ENCODE measurements at places on chromosomes 2 and 18.

DNA sequence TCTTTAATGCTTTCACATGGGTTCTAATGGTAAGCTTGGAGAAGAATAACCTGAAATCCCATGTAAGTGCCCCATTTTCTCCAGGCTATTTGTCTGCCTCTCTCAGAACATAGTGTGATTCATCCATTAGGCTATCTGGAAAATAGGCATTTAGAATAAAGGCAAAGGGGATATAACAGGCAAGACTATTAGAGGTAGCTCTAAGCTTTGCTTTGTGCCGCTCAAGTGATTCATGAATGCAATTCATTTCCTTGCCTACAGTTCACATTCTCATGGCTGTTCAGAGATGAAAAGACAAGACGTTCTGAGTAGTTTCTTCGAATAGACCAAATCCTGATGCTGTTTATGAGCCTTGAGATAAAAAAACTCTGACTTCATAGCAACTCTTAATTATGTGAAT is 101.7 kb downstream of the ANKRD44 start:
- no peak for DNase-seq

GRCh38 chr18:36149514-36150289 is 20.0 kb downstream of the ELP2 start:
- no peak for DNase-seq

DNA sequence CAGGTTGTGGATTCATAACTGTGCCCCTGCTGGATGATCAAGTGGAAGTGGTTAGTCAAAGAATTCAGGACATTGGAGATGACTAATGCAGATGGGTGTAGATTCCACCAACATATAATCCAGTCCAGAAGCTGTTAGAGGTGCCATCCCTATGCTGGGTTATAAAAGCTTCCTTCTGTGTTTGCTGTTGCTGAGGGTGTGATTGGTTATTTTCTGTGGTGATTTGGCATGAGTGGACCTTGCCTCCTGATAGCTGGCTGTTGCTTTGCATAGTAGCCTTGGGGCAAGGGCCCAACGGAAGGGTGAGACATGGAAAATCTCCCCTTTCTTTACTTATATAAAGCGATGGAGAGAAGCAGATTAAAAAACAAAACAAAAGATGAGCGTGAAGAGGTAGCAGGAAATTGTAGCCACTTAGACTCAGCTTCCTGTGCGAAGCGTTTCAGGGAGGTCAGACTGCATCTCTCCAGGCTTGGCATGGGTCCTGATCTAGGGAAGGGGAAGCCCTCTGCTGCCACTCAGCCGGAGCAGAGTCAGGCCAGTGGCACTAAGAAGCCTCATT is 190.4 kb downstream of the FMNL2 start:
- no peak for DNase-seq

DNA sequence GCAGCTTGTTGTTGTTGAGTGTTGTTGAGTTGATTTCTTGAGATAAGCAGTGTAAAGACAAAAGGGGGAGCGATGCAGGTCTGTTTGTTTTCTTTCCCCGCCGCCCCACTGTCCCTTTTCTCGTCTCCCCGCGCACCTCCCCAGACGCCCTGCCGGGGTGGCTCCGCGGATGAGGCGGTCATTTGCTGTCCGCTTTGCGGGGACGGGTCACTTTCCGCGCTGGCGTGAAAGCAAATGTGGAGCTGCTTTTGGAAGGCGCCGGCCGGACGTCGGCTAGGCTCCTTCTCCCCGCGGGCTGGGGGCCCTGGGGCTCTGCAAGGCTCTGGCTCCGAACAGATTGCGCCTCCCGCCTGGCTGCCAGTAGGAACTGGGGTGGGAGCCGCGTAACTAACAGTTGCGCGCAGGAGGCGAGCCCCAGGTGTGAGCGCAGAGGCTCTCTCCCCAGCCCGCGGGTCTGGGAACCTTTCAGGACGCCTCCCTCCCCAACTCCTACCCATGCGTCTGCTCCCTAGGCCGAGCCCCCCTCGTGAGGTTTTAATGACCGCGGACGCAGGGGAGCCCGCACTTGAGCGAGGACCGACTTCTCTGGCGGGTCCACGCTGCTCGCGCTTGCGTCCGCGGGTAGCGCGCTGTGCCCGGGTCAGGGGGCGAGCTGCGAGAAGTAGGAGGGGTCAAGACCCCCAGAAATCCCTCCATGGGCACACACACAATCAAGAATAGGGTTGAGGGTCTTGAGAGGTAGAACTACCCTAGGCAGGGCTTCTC is 146.6 kb downstream of the MEIS1 start:
- no peak for DNase-seq

GRCh38 chr2:72147303-72147971 is at the start of gene CYP26B1:
TSS of gene CYP26B1 (minus strand) at chr2:72147862. CDS start at chr2:72147834, 28 bp downstream.
- DNase-seq, result no peak

GRCh38 chr2:240296476-240297255 is 138.8 kb upstream of the GPC1 start:
- DNase-seq, result no peak

DNA sequence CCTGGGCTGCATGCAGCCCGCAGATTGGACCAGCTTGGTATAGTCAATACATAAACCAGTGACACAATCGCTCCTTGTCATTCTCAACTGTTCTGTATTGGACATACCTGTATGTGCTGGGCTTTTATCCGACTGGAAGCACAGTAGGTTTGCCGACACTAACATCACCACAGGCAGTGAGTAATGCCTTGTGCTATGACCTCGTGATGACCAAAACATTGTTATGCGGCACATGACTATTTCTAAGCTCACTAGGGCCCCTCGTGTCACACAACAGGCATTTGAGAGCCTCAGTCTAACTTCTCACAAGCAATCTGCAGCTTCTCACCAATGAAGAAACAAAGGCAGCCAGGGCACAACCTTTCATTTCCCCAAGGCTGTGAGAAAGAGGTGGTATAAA is 320.8 kb downstream of the AFF3 start:
- no peak for DNase-seq

DNA sequence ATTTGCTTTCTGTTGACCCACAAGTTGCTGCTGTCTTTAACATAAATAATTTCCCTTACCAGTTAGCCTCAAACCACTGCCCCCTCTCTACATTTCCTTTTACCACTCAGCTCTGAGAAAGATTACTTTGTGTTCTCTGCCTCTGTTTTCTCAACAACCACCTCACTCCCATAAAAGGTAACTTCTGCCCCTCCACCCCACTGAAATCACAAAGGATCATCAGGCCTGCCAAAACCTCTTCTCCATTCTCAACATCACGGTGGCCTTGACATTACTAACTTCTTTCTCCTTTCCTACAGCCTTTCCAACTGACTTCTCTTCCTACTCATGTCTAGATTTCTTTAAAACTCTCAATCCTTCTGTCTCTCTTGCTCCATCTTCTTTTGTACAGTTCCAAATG is 10.1 kb downstream of the ACADL start:
- no peak for DNase-seq

- no peak for DNase-seq
Observed at GRCh38 chr18:63264871-63265270, 54.7 kb downstream of the BCL2 start.

- no peak for DNase-seq
Observed at GRCh38 chr2:217142649-217143266, 282.9 kb upstream of the TNP1 start.

DNA sequence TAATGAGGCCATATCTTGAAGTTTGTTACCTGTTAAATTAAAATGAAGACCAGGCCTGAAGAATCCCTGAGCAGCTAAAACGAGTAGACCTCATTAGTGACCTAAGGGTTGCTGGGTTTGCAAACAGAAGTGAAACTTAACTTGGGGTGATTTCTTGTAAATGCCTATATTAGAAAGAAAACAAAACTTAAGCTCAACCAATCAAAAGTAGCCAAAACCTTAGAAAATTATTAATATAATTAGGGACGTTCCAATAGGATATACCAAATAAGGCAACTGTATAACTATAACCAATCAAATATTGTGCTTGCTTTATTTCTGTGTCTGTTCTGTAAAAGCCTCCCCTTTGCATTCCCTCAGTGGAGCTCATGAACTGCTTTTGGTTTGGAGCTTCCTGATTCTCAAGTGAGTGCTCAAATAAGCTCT is 137.9 kb upstream of the VRK2 start:
- no peak for DNase-seq

All from NK-92 treated with Interleukin-12 subunit alpha and Interleukin-12 subunit beta, amount 100 ng/mL, for 24 hours (cell line).